Hematopoietic multipotent progenitor cell treated with erythropoietin and hydrocortisone succinate and interleukin-3 and kit ligand, for 4 days (in vitro differentiated cells): ENCODE measurements at places on chromosomes 7 and 10.

GRCh38 chr7:127654404-127655394 is 2.7 kb downstream of the SND1 start:
- DNase-seq = peak; percentile 44

DNA sequence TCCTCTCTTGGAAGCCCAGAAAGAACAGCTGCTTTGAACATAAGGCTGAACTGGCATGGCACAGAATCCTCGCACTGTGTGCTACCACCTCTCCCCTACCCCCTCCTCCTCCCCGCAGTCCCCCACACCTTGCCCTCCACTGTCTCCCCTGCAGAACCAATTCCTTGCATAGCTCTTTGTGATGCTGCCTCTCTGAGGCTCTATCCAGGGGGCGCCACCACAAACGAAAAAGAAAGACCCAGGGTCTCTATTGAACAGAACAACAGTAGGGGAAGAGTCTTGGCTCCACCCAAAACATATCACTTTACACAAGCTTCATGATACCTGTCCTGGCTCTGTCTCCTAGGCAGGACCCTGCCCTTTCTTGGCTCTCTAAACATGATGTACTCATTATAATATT is 26.2 kb upstream of the EBLN1 start:
- peak; percentile 33 for DNase-seq

GRCh38 chr10:83164156-83164555 is 975.2 kb upstream of the GHITM start:
- no peak for DNase-seq

- no peak for DNase-seq
These were observed 26.7 kb upstream of the ZNF800 start for GRCh38 chr7:127419196-127419595.

DNA sequence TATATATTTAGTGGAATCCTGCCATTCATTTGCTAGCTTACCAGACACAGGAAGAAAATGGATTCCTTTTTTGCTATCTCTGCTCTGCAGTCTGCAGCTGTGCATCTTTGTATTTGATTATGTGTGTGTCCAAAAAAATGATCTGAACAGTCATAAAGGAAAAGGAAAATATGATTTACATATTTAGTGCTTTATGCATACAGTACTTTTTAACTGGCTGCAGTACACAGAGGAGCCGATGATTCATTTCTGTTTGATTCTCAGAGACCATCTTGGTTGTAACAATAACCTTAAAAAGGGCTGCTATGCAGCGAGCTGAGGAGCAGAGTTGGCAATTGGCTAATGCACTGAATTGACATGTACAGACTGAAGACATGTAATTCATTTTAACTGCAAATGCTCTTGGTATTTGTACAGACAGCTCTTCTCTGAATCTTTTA is 151.3 kb upstream of the FZD1 start:
- DNase-seq = peak; percentile 10

GRCh38 chr7:110050785-110051184 is 1040.1 kb upstream of the LRRN3 start:
- no peak for DNase-seq

GRCh38 chr10:91294134-91294906 is 73.9 kb downstream of the PCGF5 start:
- no peak for DNase-seq

DNA sequence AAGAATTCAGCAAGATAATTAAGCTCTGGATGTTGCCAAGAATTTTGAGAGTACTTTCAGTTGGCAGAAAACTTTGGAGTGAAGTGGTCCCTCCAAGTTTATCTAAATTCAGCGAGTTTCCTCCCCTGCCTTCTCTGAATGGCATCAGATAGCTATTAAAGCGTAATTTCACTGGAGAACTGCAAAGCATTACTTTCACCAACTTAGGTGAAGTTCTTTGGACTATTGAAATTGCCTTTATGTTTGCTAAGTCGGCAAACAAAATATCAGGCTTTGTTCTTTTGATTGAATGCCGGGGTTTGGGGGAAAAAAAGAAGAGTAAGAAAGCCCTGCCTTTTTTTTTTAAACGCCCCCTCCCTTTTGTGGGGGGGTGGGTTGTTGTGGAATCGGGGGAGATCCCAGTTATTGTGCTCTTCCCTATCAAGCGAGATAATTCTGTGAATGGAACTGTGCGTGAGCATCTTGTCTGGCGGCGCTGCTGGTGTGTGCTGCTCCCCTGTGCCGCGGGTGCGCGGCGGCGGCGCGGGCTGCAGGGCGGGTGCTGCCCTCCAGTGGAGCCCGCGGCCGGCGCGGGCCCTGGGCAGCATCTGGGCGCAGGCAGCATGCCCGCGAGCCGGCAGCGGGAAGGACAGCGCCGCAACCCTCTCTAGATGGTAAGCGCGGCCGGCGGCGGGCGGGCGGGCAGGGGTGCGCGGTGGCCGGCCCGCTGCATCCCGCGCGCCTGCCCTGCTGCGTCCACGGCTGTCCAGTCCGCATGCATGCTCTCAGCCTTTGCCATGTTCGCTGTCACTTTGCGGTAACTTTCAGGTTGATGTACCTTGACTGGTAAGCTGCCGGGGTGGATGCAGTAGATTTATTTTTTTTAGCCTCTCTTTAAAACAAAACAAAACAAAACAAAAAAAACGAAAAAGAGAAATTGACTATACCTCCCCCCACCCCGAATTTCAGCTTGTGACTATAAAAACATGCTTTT is 176.5 kb downstream of the TCF7L2 start:
- DNase-seq = peak; percentile 83

- DNase-seq = no peak
These were observed 411.9 kb upstream of the KLF6 start for GRCh38 chr10:4196771-4197390.

- no peak for DNase-seq
These were observed 117.7 kb downstream of the ARHGAP21 start for GRCh38 chr10:24606021-24606420.

- no peak for DNase-seq
These were observed 134.9 kb downstream of the MICU1 start for GRCh38 chr10:72490951-72491350.

GRCh38 chr7:43291789-43292188 is 179.3 kb downstream of the HECW1 start:
- no peak for DNase-seq

DNA sequence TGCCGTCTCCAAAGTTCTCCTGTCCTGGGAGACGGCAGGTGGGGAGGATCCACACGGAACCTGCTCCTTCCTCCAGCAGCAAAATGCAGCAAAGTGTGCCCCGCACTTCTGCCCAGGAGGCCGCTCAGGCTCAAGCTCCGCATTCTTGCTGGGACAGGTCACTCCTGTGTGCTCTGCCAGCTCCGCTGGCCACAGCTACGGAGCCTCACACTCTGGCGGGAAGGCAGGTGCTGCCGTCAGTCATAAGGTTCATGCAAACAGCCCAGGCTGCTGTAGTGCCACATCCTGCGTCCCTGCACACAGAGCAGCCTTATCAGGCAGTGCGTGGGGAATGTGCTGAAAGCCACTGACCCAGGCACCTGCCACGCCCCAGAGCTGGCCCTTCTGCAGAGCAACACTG is 22.4 kb downstream of the ADGRA1 start:
- no peak for DNase-seq

- DNase-seq = peak; percentile 84
These were observed 6.9 kb upstream of the ORAI2 start for GRCh38 chr7:102426268-102427018.

- peak; percentile 94 for DNase-seq
These were observed 1.8 kb downstream of the UFSP1 start for GRCh38 chr7:100887516-100888290.

DNA sequence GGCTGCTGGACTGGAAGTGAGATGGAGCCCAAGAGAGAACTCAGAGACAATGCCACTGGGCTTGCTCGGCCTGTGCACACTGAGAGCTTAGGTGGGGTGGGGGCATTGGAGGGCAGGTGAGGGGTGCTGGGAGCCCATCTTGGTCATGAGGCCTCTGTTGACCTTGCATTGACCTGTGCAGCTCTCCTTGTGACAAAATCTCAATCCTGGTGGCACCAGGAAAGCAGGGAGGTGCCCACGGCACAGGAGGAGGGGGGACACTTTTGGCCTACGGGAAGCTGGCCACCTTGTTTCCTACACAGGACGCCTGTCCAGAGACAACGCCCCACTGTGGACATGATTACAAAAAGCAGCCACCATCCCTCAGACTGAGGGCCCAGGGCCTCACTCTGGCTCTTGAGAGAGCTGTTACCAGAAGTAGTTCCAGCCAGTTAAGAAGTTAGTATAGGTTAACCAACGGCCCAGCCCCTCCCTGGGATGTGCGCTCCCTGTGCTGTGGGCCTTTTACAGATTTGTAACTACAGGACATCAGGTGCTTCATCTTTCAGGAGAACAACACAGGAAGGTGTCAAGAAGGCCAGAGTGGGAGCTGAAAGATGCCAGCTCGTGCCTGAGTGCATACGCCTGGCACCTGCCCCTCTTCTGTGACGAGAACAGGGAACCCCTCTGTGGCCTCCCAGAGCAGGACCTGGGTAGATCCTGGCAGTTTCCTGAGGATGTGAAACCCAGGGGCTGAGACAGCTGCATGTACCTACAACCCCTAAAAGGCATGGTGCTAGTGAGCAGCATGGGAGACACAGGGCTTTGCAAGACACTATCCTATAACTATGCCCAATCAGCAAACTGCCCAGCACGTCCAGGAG is 10.3 kb downstream of the PKD1L1 start:
- no peak for DNase-seq

DNA sequence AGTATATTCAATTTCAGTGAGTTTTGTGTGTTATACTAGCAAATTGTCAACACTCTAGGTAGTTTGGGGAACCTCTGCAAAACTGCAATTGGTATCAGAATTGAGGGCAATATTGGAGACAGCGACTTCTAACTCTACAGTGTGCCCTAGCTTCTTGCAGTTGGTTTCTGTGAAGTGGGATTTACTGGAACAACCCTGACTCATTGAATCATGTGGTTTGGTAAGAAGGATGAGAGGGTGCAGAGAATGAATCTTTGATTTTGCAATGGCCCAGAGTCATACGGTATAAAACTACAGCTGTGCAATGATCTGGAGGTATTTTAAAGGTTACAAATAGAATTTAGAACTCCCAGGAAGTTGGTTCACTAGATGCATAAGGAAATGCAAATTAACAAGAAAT is 129.1 kb upstream of the PPP1R3A start:
- peak; percentile 3 for DNase-seq

DNA sequence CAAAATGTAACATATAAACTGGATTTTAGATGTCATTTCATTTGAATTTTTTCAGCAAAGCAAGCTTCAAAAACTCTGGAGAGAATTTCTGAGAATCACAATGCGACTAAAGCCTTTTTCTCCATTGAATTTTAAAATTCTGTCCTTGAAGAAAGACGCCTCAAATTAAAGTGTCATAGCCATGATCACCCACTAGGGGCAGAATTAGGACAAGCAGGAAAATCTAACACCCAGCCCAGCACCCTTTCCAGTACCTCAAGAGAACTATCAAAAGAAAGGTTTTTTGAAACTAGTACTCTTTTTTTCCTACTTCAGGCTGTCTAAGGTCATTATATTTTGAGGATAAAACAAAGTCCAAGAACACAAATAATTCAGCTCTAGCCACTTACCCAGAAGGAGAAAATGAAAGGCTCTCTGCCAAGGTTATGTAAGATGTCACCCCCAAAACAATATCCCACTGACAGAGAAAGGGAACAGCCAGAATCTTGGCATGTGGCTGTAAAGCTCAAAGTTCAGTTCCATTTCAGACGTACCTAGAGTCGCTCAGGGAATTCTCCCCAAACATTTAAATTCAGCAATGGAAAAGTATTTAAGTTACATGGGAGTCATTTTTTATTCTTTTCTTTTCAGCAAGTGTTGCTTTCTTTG is 299.4 kb downstream of the SNX13 start:
- DNase-seq = peak; percentile 72

GRCh38 chr7:132825932-132826835 is 249.9 kb upstream of the PLXNA4 start:
- no peak for DNase-seq

DNA sequence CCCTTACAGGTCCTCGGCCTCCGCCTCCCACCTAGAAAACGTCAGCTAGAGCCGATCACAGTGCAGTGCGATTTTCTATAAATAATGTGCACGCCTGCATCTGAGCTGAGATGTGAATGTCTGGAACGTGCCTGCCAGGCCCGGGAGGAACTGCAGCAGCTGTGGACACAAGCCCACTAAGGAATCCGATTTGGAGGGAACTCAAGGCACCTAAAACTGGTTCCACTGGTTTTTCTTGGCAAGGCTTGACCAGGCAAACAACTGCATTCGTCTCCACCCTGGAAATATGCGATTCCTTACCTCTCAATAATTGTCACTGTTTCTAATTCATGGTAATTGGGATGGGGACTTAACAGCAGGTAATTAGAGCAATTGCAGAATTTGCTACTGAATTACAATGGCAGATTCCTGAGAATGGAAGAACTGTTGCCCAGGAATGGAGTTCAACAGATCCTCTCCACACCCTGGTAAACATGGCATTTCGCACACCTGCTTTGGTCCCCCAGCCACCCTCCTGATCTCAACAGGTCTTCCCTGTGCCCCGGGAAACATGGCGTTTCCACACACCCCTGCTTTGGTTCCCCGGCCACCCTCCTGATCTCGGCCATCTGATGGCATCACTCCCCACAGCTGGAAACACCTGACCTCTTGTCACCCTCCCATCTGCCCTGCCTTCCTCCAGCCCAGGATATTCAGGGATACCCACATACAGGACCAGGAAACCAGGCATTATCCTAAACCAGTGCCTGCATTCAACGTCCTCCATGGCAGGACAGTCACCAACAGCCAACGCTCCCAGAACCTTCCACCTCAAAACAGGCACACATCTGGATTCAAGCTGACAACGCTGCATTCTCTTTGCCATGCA is 76.0 kb downstream of the DIP2C start:
- DNase-seq = no peak

DNA sequence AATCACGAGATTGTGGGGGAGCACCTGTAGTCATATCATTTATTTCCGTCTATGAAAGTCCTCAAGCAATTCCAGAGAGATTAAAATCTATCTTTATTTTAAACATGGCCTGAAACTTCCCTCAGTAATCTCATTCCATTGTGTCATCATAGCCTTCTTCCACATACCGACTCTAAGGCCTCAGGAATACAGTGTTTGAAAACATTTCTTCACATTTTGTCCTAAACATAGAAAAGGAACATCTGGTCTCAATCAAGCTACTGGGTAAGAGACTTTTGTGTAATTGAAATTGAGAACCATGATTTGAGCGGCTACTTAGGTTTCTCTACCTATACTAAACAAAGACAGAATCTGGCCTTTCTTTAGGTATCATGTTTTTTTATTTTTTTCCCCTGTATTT is 78.0 kb upstream of the ELMO1 start:
- no peak for DNase-seq

DNA sequence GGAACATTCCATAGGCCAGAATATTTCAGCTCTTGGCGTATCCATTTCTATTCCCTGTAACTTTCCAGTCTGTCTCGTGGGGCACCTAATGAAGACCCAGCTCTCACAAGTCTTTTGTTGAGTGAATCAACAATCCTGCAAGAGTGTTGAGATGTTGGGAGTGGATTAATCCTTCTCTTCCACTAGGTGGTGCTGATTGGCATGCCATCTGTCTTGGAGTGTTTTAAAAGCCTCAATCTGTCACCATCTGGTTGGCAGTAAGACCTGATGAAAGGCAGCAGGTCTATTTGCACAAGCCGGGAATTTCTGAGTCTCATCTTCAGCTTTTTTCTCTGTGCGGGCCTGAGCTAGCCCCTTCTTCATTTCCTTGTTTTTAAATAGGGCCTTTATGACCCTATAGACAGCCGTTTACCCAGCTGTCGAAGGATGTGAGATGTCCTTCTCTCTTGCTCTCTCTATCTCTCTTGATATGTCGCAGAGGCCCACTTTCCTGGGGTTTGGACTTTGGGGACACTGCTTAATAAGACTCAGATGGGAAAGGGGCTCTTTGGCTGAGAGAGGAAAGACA is 180.5 kb downstream of the ZNF365 start:
- DNase-seq = peak; percentile 63
